ENCODE measurements at places on chromosomes 16 and 17. TPM values are rescaled to one million over a fixed set of nuclear protein-coding genes. Genes with fewer than 3 reads are reported as not detected.

Gene CCL3
- not detected for total RNA-seq

Gene ZNF232
- total RNA-seq: 4.4 TPM

Gene HOXB1
- total RNA-seq: not detected

Gene PTX4
- total RNA-seq: 0.14 TPM

Gene CLEC10A
- total RNA-seq: not detected

Gene KRT36
- total RNA-seq: not detected

Gene CCL11
- not detected for total RNA-seq

Gene CXCL16
- 20.8 TPM for total RNA-seq

Gene SENP3
- 108 TPM for total RNA-seq

Gene EVPLL
- total RNA-seq: not detected

Gene CX3CL1
- 0.19 TPM for total RNA-seq

Gene HAGHL
- total RNA-seq: 18.4 TPM

Gene GAA
- 61.1 TPM for total RNA-seq

Gene BCO1
- 1.2 TPM for total RNA-seq

Gene STH
- not detected for total RNA-seq

Gene MEIOC
- total RNA-seq: 3.0 TPM

Gene KLHL10
- total RNA-seq: 0.19 TPM

Gene AIPL1
- not detected for total RNA-seq

Gene MPG
- 76.9 TPM for total RNA-seq

Gene MT1A
- 25.0 TPM for total RNA-seq

Gene ABCA6
- not detected for total RNA-seq

Gene PSMD3
- 178 TPM for total RNA-seq

Gene ZNF771
- total RNA-seq: 6.7 TPM

Gene TNS4
- total RNA-seq: 179 TPM

Gene KRTAP9-7
- total RNA-seq: not detected

Gene SLC6A4
- total RNA-seq: not detected

Gene NKD1
- 0.31 TPM for total RNA-seq

Gene PKMYT1
- 84.8 TPM for total RNA-seq

Gene MMP2
- 8.7 TPM for total RNA-seq

Gene PYY
- not detected for total RNA-seq

Gene HOXB4
- total RNA-seq: 0.16 TPM

Gene CCT6B
- 1.3 TPM for total RNA-seq

Gene KRT12
- not detected for total RNA-seq

Gene GSE1
- 18.2 TPM for total RNA-seq

Gene CASKIN2
- 12.1 TPM for total RNA-seq

Gene CNTNAP1
- 6.5 TPM for total RNA-seq

Gene C16orf74
- total RNA-seq: 16.1 TPM

Gene CCDC92B
- total RNA-seq: 0.19 TPM

Gene ARHGDIG
- total RNA-seq: 3.2 TPM

Gene CYB561
- 33.8 TPM for total RNA-seq

Gene MYCBPAP
- total RNA-seq: 0.08 TPM

Gene TLCD2
- total RNA-seq: 1.9 TPM

Gene YBX2
- total RNA-seq: 0.47 TPM

Data from A549 treated with ZK216348 at 1 μM for 4 hours (cell line).